ENCODE measurements at places on chromosomes 6 and 20.
A peak's percentile ranks its signal among the peaks of the same experiment; 100 is the strongest.

- no peak for DNase-seq
Measured at GRCh38 chr20:4873396-4873795, 127.9 kb downstream of the SLC23A2 start.

DNA sequence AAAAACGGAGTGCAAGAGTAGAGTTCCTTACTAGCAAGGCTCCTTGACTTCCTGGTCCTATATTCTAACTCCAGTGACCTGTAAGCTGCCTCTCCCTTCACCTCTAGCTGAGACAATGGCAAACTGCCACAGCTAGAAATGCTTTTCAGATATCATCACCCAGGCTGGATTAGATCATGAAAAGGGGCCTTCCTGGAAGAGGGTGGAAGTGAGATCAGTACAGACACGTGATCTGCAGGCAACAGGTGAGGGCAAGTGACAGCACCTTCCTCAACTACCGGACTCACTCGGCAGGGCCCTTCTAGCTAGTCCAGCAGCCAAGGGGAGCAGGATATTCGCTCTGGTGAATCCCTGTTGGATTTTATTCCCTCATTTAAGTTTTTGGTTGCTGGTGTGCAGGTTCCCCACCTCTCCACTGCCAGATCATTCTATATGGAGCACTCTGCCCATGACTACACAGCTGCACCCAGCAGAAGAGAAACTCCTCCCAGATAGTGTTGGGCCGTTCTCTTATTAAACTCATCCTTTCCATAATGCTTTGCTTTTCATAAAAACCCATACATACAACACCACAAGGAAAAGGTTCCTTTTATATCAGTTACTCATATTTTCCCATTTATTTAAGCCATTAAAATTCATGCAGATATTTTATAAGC, 26.4 kb upstream of the FAM83C start:
- DNase-seq = no peak

- DNase-seq = no peak
Measured at GRCh38 chr6:148658681-148659430, 88.0 kb upstream of the UST start.

- DNase-seq = no peak
Measured at GRCh38 chr20:23646106-23646873, 8.5 kb upstream of the CST3 start.

- no peak for DNase-seq
Measured at GRCh38 chr20:59645271-59645670, 40.9 kb downstream of the PHACTR3 start.

DNA sequence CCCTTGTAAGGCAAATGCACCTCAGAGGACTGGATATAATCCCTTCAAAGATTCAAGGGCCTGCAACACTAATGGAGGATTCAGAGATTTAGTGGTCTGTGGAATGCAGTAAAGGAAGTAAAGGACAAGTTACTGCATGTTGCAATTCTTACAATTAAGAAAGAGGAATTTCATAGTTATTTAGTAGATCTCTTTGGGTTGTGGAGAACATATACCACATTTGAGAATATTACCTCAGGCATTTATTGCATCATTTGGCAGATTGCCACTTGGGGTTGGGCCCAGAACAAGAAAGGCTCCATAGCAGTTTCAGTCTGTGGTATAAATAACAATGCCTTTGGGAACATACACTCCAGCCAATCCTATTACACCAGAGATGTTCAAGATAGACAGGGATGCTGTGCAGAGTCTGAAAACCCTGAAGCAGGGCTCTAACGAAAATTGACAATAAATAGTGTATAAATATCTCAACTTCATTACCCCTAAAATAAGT, 20.9 kb upstream of the EPM2A start:
- DNase-seq = no peak

GRCh38 chr6:74134327-74134726, 438.3 kb downstream of the CD109 start:
- no peak for DNase-seq

- no peak for DNase-seq
Measured at GRCh38 chr20:1906361-1907051, 11.3 kb downstream of the SIRPA start.

- no peak for DNase-seq
Measured at GRCh38 chr6:24780206-24780605, 5.5 kb downstream of the GMNN start.

- no peak for DNase-seq
Measured at GRCh38 chr20:21301940-21302663, 1.0 kb upstream of the XRN2 start.

DNA sequence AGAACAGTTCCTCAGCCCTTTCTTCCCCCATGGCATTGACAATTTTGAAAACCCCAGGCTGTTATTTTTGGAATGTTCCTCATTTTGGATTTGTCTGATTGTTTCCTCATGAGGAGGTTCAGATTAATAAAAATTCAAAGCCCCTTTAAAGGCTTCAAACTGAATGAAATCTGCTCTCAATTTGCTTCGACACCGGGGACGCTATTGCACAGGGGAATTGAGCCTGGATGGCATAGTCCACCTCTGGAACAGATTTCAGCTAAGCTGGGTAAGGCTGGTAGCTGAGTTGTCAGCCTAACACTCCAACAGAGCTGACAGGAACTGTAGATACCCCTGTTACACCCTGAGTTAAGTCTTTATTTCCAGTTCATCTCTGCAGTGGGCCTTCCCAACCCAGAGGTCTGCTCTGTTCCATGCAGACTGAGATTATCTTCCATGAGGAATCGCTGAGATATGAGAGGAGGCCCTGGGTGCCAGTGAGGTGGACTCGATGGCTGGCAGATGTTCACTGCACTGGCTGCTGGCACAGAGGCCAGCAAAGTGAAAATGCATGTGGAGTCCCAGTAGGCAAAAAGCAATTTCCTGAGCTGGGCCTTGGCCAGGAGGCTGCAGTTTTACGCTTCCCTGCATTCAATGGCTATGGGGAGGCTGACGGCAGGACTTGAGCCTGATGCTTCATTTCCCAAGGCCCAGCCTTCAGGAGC, 73.3 kb upstream of the PAX1 start:
- no peak for DNase-seq

GRCh38 chr6:153301602-153302001, 170.5 kb upstream of the RGS17 start:
- no peak for DNase-seq

DNA sequence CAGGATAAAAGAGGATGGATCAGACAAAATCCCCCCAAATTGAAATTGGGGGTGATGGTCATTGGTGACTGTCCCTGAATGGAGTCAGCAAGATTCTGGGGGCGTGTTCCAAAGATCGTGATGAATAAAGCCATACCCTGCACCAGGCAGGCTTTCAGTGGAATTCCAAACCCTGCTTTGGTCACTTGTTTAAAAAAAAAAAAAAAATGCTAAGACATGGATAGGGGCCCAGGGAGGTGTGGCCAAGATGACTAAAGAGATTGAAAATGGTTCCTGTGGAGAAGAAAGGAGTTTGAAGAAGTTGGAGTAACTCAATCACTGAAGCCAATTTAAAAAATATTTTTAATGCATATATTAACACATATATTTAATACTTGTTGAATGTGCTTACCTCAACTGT, 161.4 kb upstream of the KCNG1 start:
- no peak for DNase-seq

- DNase-seq = no peak
Measured at GRCh38 chr6:13217206-13217905, 111.0 kb downstream of the TBC1D7 start.

GRCh38 chr6:149897015-149897697, 757 bp downstream of the RAET1E start:
- DNase-seq = no peak

DNA sequence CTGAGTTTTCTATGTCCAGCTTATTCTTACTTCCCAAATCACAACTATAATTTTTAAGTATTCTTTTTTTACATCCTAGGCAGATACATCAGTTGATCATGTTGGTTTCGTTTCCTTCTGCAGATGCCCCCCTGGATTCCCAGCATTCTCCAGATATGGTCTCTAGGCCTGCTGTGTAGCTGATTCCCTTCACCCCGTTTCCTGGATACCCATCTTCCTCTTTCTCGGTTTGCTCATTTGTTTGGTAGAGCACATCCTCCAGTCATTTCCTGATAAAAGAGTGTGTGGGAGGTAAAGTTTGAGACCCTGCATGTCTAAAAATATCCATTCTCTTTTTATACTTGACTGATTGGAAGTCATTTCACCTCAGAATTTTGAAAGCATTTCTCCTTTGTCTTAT, 66.4 kb downstream of the ANKS1A start:
- no peak for DNase-seq

DNA sequence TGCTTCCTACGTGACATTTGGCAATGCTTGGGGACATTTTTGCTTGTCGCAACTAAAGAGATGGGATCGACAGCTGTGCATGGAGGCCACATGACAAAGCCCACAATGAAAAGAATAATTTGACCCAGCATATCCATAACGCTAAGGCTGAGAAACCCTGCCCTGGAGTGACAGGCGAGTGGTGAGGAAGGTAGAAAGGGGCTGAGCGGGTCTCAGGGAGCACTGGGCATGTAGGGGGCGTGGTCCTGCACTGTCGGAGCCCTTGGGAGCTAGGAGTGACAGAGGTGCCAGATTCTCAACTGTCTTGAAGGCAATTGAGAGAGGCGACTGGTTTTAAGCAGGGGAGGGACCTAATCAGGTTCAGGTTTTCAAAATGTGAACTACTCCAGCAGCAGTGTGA, 13.6 kb downstream of the GGTLC1 start:
- DNase-seq = no peak

DNA sequence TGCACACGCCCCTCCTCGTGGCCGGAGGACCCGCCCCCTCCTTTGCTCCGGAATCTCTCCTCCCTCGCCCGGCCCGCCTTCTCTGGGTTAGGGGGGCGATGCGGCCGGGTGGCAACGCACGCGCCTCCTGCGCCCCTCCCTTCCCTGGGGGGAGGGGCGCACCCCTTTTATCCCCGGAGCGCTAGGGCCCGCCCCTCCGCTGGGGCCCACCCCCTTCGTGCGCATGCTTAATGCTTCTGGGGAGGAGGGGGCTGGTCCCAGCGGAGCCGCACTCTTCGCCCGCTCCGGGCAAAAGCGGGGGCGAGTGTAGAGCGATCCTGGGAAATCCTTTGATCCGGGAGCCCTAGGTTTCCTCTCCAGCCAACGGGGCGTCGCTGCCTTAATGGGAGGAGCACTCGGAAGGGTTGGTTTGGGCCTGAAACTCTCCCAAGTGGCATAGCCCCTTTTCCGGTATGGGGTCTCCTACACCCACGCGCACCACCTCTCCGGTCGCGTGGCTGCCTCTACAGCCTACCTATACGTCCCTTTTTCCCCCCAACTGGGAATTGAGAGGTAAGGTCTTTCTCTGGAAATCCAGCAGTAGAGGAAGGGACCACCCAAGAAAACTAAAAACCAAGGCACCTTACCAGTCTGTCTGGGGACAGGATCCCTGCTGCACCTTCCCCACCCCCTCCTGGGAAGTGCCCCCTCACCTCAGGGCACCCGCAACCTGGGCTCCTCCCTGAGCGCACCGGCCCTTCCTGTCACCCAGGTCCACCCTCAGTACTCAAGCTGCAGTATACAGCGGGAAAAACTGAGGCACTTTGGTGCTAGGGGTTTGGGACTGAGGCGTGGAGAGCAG, 2.1 kb downstream of the SOX12 start:
- DNase-seq = peak; percentile 69

GRCh38 chr20:64196309-64196708, 32.1 kb downstream of the MYT1 start:
- DNase-seq = no peak

DNA sequence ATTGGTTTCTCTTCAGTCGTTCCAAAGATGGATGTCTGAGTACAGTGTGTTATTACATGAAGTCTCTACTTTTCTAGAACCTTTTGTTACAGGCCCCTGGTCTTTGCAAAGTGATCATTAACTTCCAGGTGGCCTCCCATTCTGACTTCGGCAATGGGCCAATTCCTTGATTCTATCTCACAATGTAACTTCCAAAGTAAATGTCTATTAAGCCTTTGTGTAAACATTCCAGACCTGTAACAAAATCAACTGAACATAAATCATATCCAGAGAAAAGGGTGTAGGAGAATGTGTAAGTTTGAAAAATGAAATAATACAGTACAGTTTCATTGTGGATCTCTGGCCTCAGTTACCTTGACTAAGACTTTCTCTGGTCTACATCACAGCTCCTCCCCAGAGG, 187.8 kb upstream of the JAG1 start:
- DNase-seq = no peak

- no peak for DNase-seq
Measured at GRCh38 chr6:30776390-30777154, 32.2 kb upstream of the IER3 start.

- no peak for DNase-seq
Measured at GRCh38 chr20:63494420-63495166, 4.3 kb downstream of the EEF1A2 start.

GRCh38 chr6:26485112-26485780, 14.9 kb upstream of the BTN1A1 start:
- no peak for DNase-seq

DNA sequence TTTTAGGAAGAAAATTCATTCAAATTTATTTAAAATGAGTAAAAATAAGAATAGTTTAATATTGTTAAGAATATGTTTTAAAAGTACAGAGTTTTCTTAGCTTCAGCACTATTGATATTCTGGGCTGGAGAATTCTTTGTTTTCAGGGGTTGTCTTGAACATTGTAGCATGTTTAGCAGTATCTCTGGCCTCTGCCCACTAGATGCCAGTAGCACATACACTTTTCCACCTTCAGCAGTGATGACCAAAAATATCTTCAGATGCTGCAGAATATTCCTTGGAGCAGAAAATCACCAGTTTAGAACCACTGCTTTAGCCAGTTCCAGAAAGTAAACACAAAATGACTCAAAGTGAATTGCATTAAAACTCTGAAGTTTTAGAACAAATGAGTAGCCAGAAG, 19.4 kb upstream of the SDHAF4 start:
- no peak for DNase-seq

GRCh38 chr6:155201461-155202226, 62.2 kb upstream of the CLDN20 start:
- DNase-seq = no peak

DNA sequence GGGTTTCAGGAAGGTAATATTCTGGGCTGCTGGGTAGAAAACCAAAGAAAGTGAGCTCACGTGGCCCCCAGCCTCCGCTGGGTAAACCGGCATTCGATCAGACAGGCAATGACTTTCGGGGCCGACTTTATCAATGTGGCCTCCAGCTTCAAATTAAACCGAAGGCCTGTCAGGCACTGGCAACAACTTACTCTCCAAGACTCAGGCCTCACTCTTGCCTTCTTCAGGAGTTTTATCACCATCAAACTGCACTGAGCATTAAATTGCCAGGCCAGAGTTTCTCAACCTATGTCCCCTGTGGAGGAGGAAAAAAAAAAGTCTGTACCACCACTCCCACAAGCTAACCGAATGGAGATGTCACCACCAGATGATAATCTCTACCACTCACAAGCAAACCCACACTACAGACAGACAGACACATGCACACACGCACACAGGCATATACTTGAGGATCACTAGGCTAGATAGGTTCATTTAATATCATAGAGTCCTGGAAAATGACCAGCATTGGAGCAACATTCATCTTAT, 1.1 kb upstream of the MBOAT1 start:
- no peak for DNase-seq

DNA sequence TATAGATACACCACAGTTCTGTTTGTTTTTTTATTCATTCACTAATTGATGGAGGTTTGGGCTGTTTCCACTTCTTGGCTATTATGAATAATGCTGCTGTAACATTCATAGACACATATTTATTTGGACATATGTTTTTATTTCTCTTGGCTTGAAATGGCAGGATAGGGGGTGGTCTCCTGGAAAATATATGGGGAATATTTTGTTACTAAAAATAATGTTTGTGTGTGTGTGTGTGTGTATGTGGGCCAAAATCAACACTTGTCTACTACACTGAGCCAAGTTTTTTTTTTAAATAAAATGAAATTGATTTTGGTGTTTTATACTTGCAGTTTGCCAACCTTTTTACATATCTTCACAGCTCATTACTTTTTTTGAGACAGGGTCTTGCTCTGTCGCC, 264.4 kb upstream of the SULF2 start:
- no peak for DNase-seq
